Vagina (tissue), 2 donors: ENCODE measurements at places on chromosomes 7 and 10.

GRCh38 chr10:93124580-93125318, 51.1 kb downstream of the CYP26A1 start:
- H3K27me3 ChIP-seq = no peaks in the 10 kb centered on the region
- no peak overlapping the region for H3K27ac ChIP-seq
- no peak for DNase-seq
- H3K4me1 ChIP-seq = no peaks in the 10 kb centered on the region

GRCh38 chr10:114026189-114027040, 17.3 kb upstream of the ADRB1 start:
- no peak overlapping the region for H3K27ac ChIP-seq
- no peaks in the 10 kb centered on the region for H3K36me3 ChIP-seq
- no peaks in the 10 kb centered on the region for H3K27me3 ChIP-seq

DNA sequence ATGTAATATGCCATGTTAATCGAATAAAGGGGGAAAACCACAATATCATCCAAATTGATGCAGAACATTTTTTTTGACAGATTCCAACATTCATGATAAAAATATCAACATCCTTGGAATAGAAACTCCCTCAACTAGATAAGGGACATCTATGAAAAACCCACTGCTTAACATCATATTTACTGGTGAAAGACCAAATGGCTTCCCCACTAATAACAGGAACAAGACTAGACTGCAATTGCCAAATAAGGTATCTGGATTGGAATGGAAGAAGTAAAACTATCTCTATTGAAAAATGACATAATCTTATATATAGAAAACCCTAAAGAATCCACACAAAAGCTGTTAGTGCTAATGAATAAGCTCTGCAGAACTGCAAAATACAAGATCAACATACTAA, 27.8 kb downstream of the SMURF1 start:
- H3K4me3 ChIP-seq = no peak overlapping the region
- H3K4me1 ChIP-seq = peaks cover 47% of the 10 kb centered on the region
- H3K27me3 ChIP-seq = no peaks in the 10 kb centered on the region

DNA sequence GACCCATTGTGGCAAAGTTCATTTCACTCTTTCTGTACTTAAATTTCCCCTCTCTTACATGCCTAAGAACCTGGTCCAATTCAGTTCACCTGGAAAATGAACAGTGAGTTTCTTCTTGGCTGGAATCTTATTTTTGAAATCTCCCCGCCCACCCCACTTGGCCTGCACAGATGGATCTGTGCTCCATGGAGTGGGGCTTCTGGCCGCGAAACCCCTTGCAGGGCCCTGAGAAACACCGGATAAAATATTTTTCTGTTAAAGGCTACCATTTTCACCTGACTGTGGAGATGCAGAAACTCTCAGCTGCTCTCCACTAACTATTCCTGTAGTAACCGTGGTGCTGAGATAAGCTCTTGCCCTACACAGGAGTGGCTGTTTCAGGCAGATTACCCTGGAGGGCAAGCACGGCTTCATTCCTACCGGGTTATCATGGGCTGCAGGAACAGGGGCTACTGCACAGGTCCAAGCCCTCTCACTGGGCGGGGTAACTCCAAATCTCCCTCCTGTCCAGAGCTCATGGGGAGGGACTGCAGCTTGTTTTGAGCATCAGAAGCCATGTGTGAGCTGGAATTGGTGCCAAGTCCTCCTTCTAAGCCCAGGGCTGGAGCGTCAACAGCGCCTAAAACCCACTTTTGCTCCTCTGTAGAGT, 118.9 kb downstream of the PRPF18 start:
- H3K36me3 ChIP-seq = no peaks in the 10 kb centered on the region
- H3K27me3 ChIP-seq = no peaks in the 10 kb centered on the region
- no peak overlapping the region for H3K27ac ChIP-seq
- H3K4me1 ChIP-seq = peaks cover 31% of the 10 kb centered on the region
- no peak for DNase-seq

GRCh38 chr7:88202799-88203198, 17.0 kb downstream of the SRI start:
- no peak overlapping the region for H3K4me3 ChIP-seq
- DNase-seq = no peak
- peaks cover 48% of the 10 kb centered on the region for H3K36me3 ChIP-seq
- no peaks in the 10 kb centered on the region for H3K4me1 ChIP-seq

DNA sequence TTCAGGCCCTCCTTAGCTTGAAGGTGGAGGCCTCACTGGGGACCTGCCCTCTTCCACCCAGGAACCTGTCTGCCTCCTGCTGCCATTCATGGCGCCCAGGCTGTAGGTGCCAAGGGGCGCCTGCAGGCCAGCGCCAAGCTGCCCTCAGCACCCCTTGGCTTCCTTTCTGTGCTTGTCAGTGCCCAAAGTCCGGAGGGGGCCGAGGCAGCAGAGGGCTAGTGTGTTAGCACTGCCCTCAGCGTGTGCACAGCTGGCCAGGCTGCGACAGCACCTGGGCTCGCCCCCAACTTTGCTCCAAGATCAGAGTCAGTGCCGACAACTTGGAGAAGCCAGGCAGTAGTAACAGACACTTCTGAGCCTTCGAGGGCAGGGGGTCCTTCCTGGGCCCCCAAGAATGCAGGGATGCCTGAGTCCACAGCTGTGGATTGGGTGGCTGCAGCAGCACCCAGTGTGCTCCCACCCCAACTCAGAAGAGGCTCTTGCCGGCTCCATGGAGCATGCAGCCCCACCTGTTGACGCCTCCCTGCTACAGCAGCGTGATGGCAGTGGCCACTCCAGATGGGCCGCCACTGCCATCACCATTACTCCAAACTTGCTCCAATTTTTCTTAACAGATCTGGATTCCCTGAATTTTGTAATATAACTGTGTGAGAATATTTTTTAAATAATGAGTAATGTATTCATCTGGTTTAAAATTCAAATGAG, 41.7 kb downstream of the CACUL1 start:
- H3K36me3 ChIP-seq = no peaks in the 10 kb centered on the region
- peaks cover 7% of the 10 kb centered on the region for H3K4me1 ChIP-seq
- no peak overlapping the region for H3K4me3 ChIP-seq
- no peak overlapping the region for H3K27ac ChIP-seq
